H1 (cell line): ENCODE measurements at places on chromosomes 5 and 9.
A peak's percentile ranks its signal among the peaks of the same experiment; 100 is the strongest.

DNA sequence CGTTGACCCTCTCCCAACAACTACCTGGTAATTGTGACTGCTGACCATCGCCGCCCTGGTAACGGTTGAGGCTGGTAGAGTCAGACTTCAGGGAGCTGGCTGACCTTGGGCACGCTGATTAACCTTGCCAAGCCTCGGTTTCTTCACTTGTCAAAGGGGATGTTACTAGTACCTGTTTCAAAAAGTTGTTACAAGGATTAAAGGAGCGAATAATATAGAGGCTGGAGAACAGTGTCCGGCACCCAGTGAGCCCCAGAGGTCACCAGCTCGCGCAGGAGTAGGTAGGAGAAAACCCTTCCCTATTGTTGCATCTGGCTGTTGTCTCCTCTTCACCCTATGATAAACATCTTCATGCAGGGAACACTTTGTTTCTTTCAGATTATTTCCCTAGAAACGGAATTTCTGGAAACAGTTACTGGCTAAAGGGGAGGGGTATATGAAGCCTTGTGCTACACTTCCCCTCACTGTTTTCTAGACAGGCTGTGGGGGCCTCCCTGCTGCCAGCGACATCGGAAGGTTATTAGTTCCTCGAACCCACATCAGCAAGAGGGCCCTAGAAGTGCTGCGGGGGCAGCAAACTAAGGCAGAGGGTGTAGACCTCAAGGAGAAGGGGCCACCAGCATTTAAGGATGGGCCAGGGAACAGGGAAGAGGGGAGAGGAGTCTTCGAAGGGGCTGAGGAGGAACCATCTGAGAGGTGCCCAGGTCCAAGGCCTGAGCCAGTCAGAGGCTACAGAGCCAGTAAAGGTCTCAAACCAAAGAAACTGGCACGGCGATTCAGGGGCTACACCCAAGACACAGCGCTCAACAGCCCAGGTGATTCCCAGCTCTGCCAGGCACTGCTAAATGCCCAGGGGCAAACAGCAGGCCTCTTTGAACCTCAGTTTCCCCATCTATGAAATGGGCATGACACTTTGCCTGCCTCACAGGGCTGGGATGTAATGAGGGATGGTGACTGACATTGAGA, 37.6 kb downstream of the HRH2 start:
- H3K27ac ChIP-seq, result no peak overlapping the region
- H3K4me3 ChIP-seq, result no peak overlapping the region
- H3K36me3 ChIP-seq, result no peaks in the 10 kb centered on the region
- H3K4me1 ChIP-seq, result peaks cover 5% of the 10 kb centered on the region
- no peaks in the 10 kb centered on the region for H3K27me3 ChIP-seq

GRCh38 chr5:61755726-61756222, 423.7 kb downstream of the ZSWIM6 start:
- no peaks in the 10 kb centered on the region for H3K4me1 ChIP-seq
- no peak overlapping the region for H3K27ac ChIP-seq
- H3K36me3 ChIP-seq, result no peaks in the 10 kb centered on the region
- no peak overlapping the region for H3K4me3 ChIP-seq

DNA sequence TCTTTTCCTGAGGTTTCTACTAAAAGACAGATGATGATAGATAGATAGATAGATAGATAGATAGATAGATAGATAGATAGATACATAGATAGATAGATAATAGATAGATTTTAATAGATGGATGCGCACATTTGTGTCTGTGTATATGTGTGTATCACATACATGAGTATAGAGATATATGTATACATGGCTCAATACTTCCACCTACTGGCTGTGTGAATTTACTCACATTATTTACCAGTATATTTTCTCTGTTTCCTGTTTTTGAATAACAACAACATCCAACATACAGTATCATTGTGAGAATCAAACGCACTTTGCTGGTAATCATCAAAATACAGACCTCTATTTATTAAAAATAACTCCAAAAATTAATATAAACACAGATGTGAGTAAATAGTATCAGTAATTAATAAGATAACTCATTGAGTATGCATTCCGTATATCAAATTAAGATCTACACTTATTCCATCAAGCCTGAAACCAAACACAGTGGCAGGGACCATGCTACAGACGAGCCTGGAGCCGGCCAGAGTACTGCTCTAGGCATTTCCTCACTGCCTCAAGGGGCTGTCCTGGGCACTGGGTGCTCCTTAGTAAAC, 338.0 kb downstream of the SEMA5A start:
- DNase-seq, result no peak
- H3K27ac ChIP-seq, result no peak overlapping the region
- no peaks in the 10 kb centered on the region for H3K36me3 ChIP-seq
- no peaks in the 10 kb centered on the region for H3K27me3 ChIP-seq
- no peak overlapping the region for H3K4me3 ChIP-seq

GRCh38 chr9:124308606-124309491, 51.1 kb downstream of the NEK6 start:
- H3K27me3 ChIP-seq, result no peaks in the 10 kb centered on the region
- no peak overlapping the region for H3K27ac ChIP-seq
- H3K4me1 ChIP-seq, result peaks cover 6% of the 10 kb centered on the region; the same call in 1 of the 2 replicates

- H3K4me1 ChIP-seq, result peaks cover 16% of the 10 kb centered on the region
- H3K36me3 ChIP-seq, result no peaks in the 10 kb centered on the region
- H3K4me3 ChIP-seq, result peak overlapping the region; percentile 11; the same call in 1 of the 2 replicates
- H3K27me3 ChIP-seq, result no peaks in the 10 kb centered on the region; the same call in none of the 2 replicates
- no peak overlapping the region for H3K27ac ChIP-seq
These were observed 34.2 kb downstream of the STC2 start for GRCh38 chr5:173293817-173294672.

DNA sequence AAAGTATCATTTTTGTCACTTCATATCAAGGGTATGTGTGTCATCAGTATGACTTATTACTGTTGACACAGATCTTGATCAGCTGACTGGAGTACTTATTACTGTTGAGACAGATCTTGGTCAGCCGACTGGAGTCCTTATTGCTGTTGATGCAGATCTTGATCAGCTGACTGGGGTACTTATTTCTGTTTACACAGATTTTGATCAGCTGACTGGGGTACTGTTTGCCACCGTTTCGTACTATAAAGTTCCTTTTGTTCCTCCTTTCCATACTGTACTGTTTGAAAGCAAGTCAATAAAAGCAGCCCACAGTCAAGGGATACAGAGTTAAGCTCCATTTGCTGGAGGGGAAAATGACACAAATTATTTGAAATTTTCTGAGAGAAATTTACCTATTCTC, 347.3 kb downstream of the CDH12 start:
- no peaks in the 10 kb centered on the region for H3K36me3 ChIP-seq
- H3K4me3 ChIP-seq, result no peak overlapping the region
- no peak for DNase-seq
- no peaks in the 10 kb centered on the region for H3K27me3 ChIP-seq

DNA sequence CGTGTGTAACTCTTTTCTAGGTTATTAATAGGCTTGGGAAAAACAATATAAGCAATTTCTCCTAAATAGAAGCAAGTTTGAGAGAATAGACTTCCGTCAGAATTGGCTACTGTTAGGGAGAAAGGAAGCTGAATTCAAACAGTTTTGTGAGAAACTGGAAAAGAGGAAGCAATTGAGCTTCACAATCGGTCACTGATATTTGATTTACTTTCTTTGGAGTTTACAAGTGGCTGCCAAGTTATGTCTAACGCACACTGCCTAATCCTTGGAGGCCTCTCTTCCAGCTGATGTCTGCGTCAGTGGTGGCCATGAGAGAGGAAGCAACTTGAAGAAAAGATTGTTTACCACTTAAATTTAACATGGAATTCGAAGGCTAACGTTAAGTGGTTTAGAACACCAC, 319.5 kb downstream of the ADGRV1 start:
- H3K4me1 ChIP-seq, result peaks cover 13% of the 10 kb centered on the region
- no peak for DNase-seq
- H3K27ac ChIP-seq, result no peak overlapping the region
- H3K4me3 ChIP-seq, result no peak overlapping the region

DNA sequence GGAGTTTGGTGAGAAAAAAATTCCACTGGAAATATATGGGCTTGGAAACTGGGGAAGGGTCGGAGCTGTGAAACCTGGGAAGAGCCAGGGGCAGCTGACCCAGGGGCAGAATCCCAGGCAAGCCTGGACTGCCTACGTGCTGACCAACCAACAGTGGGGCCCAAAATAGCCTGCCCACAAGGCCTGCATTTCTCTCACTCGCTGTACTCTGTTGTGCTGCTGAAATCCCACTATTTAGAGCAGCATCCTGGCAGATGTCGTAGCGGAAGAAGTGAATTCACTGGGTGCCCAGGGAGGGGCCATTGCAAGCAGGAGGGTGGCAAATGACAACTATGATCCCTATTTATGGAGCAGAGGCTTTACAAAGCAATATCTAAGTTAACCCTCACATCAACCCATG, 9.5 kb downstream of the GDNF start:
- H3K27me3 ChIP-seq, result peaks cover 7% of the 10 kb centered on the region
- DNase-seq, result no peak
- no peaks in the 10 kb centered on the region for H3K36me3 ChIP-seq

- no peaks in the 10 kb centered on the region for H3K36me3 ChIP-seq
- no peak overlapping the region for H3K27ac ChIP-seq
- peaks cover 3% of the 10 kb centered on the region; the same call in 1 of the 2 replicates for H3K4me1 ChIP-seq
- no peaks in the 10 kb centered on the region for H3K27me3 ChIP-seq
These were observed 87.4 kb upstream of the HSPA9 start for GRCh38 chr5:138662599-138662998.

GRCh38 chr5:4646715-4647375, 493.3 kb upstream of the ADAMTS16 start:
- no peak overlapping the region for H3K27ac ChIP-seq
- H3K36me3 ChIP-seq, result no peaks in the 10 kb centered on the region
- H3K27me3 ChIP-seq, result no peaks in the 10 kb centered on the region
- no peaks in the 10 kb centered on the region for H3K4me1 ChIP-seq

DNA sequence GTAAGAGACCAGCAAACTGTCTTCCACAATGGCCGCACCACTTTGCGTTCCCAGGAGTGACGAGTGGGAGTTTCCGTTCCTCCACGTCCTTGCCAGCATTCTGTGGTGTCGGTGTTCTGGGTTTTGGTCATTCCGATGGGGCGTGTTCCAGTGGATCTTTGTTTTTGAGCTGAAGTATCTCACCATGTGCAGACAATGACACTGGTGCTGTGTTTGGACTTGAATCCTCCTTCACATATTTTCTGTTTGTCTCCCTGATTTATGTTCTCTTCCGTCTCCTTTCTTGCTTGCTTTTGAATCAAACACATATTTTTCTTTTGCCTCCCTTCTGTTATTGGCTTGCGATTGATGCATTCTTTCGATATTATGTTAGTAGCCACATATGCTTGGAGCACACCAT, 60.8 kb upstream of the IRX4 start:
- H3K27me3 ChIP-seq, result no peaks in the 10 kb centered on the region
- no peaks in the 10 kb centered on the region for H3K36me3 ChIP-seq
- no peak overlapping the region for H3K4me3 ChIP-seq
- H3K27ac ChIP-seq, result no peak overlapping the region

- no peak for DNase-seq
- no peak overlapping the region for H3K27ac ChIP-seq
- H3K4me3 ChIP-seq, result peak overlapping the region; percentile 86
These were observed 489 bp downstream of the CHMP5 start for GRCh38 chr9:33265211-33265865.

DNA sequence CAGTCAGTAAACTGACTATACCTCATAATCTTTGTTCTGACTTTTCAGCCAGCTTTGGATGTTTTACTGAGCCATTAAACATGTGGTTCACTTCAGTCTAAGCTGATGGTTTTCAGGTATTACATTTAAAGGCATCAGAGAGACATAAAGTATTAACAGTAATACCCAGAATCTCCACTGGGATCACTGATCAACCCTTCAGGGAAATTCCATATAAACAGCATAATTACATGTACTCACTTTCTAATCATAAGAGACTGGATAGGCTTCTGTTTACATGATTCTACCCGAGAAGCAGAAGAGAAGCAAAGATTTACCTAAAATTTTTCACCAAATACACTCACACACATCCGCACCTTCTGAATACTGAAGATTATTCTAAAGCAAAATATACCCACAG, 186.7 kb upstream of the FREM1 start:
- no peak for DNase-seq
- H3K36me3 ChIP-seq, result no peaks in the 10 kb centered on the region
- no peak overlapping the region for H3K4me3 ChIP-seq
- H3K27me3 ChIP-seq, result no peaks in the 10 kb centered on the region
- H3K27ac ChIP-seq, result no peak overlapping the region

DNA sequence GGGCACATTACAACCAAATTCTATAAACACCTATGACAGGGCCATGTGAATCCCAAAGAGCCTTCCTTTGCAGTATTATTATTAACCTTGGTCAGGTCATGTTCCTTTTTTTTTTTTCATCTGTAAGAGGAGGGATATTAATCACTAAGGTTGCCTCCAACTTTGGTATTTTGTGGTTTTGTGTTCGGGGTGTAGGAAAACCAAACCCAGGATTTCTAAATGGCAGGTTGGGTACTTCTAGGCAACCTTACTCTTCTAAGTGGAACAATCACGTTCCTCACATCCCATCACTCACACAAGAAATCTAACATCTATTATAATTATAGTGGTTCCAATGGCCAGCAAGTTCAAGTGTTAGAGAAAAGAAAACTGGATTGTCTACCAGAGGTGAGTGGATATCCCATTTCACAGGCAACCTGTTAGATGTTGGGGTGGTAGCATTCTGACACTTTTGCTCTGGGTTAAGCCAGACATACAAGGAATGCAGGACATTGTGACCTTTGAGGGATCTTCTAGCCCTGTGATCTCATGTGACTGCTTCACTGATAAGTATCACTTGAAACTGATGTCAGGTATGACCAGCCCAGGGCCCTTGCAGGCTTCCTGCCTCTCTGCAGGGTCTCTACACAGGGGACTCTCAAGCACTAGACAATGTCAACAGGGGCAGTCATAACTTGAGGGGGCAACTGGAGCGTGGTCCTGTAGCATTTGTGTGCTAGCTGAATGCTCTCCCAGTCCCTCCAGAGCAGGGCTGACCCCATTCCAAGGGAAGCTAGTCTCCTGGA, 126.2 kb upstream of the VLDLR start:
- DNase-seq, result no peak
- H3K36me3 ChIP-seq, result no peaks in the 10 kb centered on the region
- no peak overlapping the region for H3K27ac ChIP-seq
- no peaks in the 10 kb centered on the region for H3K27me3 ChIP-seq
- no peak overlapping the region for H3K4me3 ChIP-seq

- H3K36me3 ChIP-seq, result no peaks in the 10 kb centered on the region; the same call in 1 of the 2 replicates
- H3K27ac ChIP-seq, result no peak overlapping the region
- H3K4me1 ChIP-seq, result peaks cover 17% of the 10 kb centered on the region
- no peaks in the 10 kb centered on the region for H3K27me3 ChIP-seq
- no peak overlapping the region for H3K4me3 ChIP-seq
These were observed 153.3 kb upstream of the SPRY4 start for GRCh38 chr5:142478113-142478512.

DNA sequence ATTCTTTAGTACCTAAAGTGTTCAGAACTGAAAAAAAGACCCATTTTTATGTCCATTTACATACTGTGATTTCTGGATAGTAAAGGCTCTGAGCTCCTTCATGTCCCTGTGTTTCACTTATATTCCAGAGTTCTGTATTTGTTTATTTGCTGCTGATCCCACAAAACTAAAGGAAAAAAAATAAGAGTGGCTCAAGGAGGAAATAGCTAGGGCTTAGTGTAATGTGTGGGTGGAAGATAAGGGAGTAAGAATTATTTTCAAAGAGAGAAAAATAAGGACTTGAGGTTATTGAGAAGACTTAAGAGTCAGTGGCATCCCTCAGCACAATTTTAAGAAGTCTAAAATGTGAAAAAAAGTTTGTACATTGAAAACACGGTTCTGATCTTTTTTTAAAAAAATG, 46.0 kb downstream of the ENTREP1 start:
- no peak overlapping the region for H3K27ac ChIP-seq
- DNase-seq, result no peak
- H3K36me3 ChIP-seq, result no peaks in the 10 kb centered on the region

- H3K27ac ChIP-seq, result no peak overlapping the region
- no peaks in the 10 kb centered on the region for H3K27me3 ChIP-seq
- H3K4me3 ChIP-seq, result no peak overlapping the region
- DNase-seq, result no peak
- peaks cover 7% of the 10 kb centered on the region for H3K4me1 ChIP-seq
These were observed 3.6 kb upstream of the DCP2 start for GRCh38 chr5:112973036-112973435.
